ENCODE measurements at places on chromosomes 7 and 10. TPM values are rescaled to one million over a fixed set of nuclear protein-coding genes. Genes with fewer than 3 reads are reported as not detected.

The CRYGN gene
- total RNA-seq: not detected

The VPS26A gene
- total RNA-seq: 62.2 TPM

The MKI67 gene
- total RNA-seq: 15.4 TPM

The SPDYE16 gene
- 0.10 TPM for total RNA-seq

The SMKR1 gene
- total RNA-seq: 0.20 TPM

The DNAJC12 gene
- total RNA-seq: 2.7 TPM

The TCAF2 gene
- 1.2 TPM for total RNA-seq

The CEP41 gene
- total RNA-seq: 5.4 TPM
